ENCODE measurements at places on chromosomes 16 and 17. TPM values are rescaled to one million over a fixed set of nuclear protein-coding genes. Genes with fewer than 3 reads are reported as not detected.

DNA sequence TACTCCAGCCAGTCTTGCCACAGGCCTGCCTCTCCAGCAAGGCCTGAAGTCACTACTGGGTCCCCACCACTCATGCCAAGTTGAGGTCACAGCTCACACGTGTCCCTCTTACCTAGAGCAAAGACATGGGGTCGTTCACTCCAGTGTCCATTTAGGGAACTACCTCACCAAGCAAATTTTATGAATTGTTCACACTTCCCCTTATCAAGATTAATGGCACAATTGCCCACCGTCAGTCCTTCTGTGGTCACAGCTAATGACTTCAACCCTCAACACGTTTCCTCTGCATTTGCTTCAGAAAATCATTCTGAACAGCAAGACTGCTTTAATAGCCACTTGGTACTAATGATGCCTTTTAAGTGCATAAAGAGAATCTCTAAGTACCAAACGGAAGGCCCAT lies 14.6 kb downstream of the IRX6 start:
- DNase-seq = no peak

GRCh38 chr17:70271672-70272071 lies 102.3 kb downstream of the KCNJ2 start:
- no peak for DNase-seq

The FGF11 gene
- total RNA-seq = 11.0 TPM

GRCh38 chr17:73278465-73279453 lies 17.1 kb upstream of the CPSF4L start:
- no peak for DNase-seq

DNA sequence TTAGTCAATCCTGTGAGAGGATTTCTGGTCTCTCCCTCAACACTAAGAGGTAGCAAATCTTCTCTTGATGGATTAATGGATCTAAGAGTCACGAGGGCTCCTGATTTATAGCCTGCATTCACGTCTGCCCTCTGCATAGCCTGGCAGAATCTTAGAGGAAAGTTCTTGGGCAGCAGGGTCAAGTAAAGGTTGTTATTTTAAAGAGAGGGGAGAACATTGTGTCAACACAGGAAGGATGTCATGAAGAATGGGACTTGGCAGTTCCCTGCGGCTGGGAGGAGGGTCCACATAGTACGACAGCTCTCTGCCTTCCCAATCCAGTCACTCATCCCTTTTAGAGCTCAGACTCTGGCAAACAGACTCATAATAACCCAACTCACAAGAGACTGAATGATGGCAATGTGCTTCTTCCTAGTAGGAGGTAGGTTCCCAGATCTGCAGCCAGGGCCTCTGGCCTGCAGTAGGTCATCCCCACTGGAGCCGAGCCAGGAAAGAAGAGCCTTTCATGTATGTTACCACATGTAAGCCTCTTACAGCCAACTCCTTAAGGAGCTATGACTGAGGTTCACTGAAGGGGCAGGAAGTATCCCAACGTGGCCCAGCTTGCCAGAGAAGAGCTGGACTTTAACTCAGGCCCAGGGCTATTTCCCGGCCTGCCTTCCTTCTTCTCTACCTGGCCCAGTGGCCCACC lies 25.4 kb upstream of the RPTOR start:
- DNase-seq = no peak

The BIRC5 gene
- 184 TPM for total RNA-seq

The SNX20 gene
- total RNA-seq = 1.5 TPM

DNA sequence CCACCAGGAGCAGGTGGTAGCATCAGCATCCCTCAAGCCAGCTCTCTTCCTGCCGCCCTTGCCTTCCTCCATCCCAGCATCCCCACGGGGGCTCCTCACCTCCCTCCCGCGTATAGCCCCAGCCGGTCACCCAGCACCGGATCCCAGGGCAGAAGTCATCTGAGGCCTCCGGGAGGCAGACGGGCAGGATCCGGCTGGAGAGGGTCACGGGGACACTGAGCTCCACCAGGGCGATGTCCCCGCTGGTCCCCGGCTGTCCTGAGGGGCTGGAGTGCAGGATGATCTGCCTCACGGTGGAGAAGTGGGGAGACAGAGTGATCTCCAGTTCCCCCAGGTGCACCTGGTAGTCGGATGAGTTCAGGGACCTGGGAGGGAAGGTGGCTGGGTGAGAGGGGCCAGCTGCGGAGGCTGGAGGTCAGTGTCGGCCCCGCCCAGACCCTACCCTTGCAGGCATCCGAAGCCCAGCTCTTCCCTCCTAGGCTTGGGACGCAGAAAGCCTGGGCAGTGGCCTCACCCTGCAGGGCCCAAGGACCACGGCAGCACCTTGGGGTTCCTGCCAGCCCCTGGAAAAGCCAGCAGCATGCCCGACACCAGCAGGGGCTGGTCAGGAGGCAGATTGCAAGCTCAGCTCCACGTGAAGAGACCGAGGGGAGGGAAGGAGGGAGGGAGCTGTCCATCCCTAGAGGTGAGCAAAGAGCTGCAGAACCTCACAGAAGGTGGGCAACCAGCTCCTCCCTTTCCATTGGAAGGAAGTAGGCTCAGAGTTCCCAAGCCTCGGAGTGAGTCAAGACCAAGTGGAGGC lies 2.3 kb downstream of the TPSG1 start:
- DNase-seq = no peak

The ZNF213 gene
- 8.5 TPM for total RNA-seq

DNA sequence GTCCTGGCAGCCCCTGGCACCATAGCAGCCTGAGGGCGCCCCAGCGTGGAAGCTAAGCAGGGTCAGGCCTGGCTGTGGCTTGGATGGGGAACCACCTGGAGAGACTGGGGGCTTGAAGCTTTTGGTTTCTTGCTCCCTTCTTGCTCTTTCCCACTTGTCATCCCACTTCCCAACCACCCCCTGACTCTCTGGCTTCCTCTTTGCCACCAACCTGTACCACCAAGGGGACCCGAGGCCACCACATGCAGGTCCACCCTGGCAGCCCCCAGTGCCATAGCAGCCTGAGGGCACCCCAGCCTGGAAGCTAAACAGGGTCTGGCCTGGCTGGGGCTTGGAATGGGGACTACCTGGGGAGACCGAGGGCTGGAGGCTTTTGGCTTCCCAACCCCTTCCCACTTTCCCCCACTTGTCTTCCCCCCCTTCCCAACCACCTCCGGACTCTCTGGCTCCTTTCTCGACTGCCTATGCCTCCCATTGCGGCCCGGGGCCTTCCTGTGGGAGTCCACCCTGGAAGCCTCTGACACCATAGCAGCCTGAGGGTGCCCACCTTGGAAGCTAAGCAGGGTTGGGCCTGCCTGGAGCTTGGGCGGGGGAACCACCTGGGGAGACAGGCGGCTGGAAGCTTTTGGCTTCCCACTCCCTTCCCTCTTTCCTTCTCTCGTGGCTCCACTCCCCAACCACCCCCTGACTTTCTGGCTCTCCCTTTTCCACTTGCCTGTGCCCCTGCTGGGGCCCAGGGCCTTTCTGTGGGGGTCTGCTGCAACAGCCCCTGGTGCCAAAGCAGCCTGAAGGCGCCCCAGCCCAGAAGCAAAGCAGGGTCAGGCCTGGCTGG lies 2294.4 kb downstream of the TP53TG3F start:
- no peak for DNase-seq

- DNase-seq = no peak
Measured at GRCh38 chr17:42106009-42106408, 6.5 kb downstream of the DHX58 start.

The SLC12A3 gene
- total RNA-seq = 0.88 TPM

The NOL11 gene
- 64.9 TPM for total RNA-seq

DNA sequence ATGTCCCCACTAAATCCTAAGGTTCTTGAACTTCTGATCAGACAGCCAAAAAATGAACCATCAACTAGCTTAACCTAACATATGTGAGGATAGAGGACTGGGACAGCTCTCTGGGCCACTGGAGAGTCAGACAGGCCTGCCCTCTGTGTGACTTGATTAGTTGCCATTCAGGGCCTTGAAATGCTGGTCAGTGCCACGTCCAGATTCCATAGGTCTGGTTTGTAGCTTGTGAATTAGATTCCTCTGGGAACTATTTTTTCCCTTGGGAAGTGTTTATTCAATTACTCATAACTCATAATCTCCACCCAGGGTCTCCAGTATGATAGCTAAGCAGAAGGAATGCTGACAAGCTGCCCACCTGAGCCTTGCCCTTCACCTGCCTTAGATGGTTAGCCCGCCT lies 48.2 kb downstream of the IGF2BP1 start:
- no peak for DNase-seq

- DNase-seq = no peak
Measured at GRCh38 chr17:75103601-75104554, 5.9 kb upstream of the ARMC7 start.

The SMTNL2 gene
- not detected for total RNA-seq

GRCh38 chr17:33968350-33969044 lies 286.6 kb upstream of the CCL2 start:
- DNase-seq = peak; percentile 21

GRCh38 chr17:37824534-37825485 lies 80.0 kb upstream of the HNF1B start:
- peak; percentile 57 for DNase-seq

DNA sequence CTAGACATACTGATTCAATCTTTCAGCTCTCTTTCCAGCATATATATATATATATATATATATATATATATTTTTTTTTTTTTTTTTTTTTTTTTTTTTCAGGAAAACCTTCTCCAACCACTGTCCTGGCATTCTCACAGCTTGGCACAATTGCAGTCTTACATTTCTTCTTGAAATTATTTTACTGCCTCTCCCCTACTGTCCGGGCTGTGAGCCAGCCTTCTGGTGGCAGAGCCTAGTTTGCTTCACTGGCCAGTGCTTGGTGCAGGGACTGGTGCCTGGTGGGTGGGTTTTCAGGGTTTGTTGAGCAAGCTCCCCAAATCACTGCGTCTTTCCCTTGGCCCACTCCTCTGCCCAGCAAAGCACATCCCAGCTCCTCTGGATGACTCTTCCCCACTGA lies 28.5 kb downstream of the PRSS54 start:
- DNase-seq = no peak

- DNase-seq = no peak
Measured at GRCh38 chr16:70709942-70710341, 24.1 kb upstream of the MTSS2 start.

The C1QTNF1 gene
- total RNA-seq = not detected

GRCh38 chr16:53922067-53922806 lies 218.3 kb downstream of the FTO start:
- DNase-seq = no peak

GRCh38 chr17:73875346-73875745 lies 231.1 kb upstream of the SDK2 start:
- DNase-seq = no peak

Measured in OCI-LY7 (cell line).